Femur (tissue), 1 donor: ENCODE measurements at places on chromosomes 16 and 17.

GRCh38 chr17:45692661-45693060, 91.5 kb upstream of the CRHR1 start:
- no peak for DNase-seq

DNA sequence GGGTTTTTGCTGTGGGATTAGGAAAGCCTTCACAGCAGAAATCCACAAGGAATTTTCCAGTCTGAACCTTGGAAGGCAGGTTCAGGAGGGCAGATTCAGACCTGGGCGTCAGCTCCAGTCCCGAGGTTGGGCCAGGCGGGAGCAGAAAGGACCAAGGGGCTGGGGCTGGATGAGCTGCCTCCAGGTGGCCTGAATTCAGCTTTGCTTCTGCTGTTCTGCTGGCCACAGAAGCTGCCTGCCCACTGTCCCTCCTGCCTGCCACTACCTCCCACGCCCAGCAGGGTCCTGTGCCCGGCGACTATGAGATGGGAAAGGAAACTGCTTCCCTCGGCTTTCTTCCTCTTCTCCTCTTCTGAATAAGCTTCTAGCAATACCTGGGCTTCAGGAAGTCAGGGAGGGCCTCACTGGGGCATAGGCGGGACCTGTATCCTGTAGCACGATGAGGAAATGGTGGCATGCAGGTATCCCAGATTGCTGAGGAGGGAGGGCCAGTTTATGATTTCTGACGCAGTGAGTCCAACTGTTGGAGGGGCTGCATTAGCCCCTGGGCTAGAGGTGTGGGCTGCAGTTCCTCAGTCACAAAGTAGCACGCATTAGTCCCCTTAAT, 18.4 kb downstream of the TBX4 start:
- no peak for DNase-seq

GRCh38 chr17:16900288-16900882, 71.5 kb downstream of the TNFRSF13B start:
- no peak for DNase-seq

GRCh38 chr17:46783031-46783593, 35.4 kb downstream of the WNT3 start:
- DNase-seq: no peak

DNA sequence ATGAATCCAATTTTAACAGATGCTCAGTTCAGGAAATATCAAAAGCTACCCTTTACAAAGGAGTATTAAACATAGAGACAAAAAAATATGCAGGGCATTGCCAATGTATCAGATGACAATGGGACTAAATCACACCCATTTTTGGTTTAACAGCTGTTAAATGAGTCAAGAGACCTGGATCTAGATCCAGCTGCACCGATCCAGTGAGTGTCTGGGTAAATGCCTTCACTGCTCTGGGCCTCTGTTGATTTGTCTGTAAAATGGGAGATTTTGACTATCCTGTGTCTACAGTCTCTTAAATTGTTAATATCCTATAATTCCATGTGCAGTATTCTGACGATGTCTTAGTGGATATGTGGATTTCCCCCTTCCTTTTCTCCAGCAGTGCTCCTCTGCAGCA, 16.4 kb downstream of the KRT23 start:
- no peak for DNase-seq

DNA sequence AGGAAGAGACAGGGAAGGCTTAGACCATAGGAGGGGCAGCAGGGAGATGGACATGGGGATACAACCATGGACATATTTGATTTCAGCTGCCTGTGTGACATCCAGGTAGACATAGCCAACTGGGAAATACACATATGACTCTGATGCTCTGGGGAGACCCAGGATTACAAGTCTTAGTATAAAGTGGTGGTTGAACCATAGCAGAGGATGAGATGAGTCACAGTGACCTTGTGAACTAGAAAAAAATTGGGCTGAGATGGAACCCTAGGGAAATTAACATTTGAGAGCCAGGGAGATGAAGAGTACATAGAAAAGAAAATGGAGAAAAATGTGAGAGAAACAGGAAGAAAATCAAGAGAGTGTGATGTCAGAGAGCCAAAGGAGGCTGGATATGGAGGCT, 10.2 kb downstream of the MARCHF10 start:
- no peak for DNase-seq

DNA sequence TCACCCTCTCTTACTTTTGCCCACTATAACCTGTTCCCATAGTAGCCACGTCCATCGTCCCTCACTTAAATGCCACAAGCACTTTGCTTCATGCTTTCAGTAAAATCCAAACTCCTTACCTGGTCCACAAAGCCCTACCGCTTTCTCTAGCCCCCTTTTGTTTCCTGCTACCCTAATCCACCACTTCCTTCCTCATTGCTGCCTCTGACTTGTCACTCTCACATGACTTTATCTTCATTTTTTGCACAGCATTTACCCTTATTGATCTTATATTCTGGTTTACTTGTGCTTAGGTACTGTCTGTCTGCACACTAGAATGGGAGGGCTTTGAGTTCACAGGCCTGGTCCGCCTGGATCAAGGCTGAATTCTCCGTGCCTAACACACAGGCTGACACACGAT, 340.0 kb downstream of the XYLT1 start:
- no peak for DNase-seq

- no peak for DNase-seq
Observed at GRCh38 chr16:69767459-69768229, 5.5 kb downstream of the WWP2 start.

GRCh38 chr17:58200024-58200633, 7.6 kb downstream of the EPX start:
- DNase-seq: no peak

GRCh38 chr16:9092978-9093344, 1.5 kb downstream of the HAPSTR1 start:
- DNase-seq: peak; percentile 47
